GM23338 (cell line): ENCODE measurements at places on chromosomes 1 and 21. TPM values are rescaled to one million over a fixed set of nuclear protein-coding genes. Genes with fewer than 3 reads are reported as not detected.

- DNase-seq: no peak
- H3K4me3 ChIP-seq: no peak overlapping the region
- H3K36me3 ChIP-seq: peaks cover 4% of the 10 kb centered on the region; the same call in 1 of the 2 replicates
- H3K27me3 ChIP-seq: no peaks in the 10 kb centered on the region
- no peaks in the 10 kb centered on the region for H3K4me1 ChIP-seq
- no peak overlapping the region for H3K27ac ChIP-seq
These were observed 34.5 kb downstream of the AGPAT3 start for GRCh38 chr21:43899307-43900077.

DNA sequence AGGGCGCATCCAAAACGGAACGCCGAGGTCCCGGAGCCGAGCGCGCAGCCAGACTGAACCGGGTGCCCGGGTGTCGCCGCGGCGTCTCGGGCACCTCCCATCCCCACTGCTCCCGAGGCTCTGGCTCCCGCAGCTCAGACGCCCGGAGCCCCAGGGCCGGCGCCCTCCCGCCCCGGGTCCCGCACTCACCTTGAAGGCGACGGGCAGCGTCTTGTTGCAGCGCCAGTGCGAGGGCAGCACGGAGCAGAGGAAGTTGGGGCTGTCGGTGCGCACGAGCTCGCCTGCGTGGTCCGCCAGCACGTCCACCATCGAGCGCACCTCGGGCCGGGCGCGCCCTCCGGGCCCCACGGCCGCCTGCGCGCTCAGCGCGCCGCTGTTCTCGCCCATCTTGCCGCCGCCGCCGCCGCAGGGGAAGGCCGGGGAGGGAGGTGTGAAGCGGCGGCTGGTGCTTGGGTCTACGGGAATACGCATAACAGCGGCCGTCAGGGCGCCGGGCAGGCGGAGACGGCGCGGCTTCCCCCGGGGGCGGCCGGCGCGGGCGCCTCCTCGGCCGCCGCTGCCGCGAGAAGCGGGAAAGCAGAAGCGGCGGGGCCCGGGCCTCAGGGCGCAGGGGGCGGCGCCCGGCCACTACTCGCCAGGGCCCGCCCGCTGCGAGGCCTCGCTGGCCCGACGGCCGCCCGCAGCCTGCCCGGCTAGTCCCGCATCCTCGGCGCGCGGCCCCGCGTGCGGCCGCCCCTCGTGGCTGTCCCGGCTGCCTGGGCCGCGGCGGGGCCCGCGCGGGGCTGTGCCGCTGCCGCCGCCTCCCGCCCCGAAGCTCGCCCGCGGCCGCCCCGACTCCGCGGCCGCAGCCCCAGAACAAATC, 447 bp downstream of the RUNX3 start:
- peak overlapping the region; percentile 63 for H3K4me3 ChIP-seq
- peaks cover 56% of the 10 kb centered on the region for H3K4me1 ChIP-seq
- no peaks in the 10 kb centered on the region for H3K36me3 ChIP-seq
- no peak overlapping the region for H3K27ac ChIP-seq
- peak; percentile 61 for DNase-seq

GRCh38 chr1:64129701-64130100, 73.7 kb upstream of the UBE2U start:
- H3K4me1 ChIP-seq: 0 out of 2 replicates have a peak, but pooled peaks cover 6% of the 10 kb centered on the region
- no peak for DNase-seq
- H3K36me3 ChIP-seq: no peaks in the 10 kb centered on the region
- no peak overlapping the region for H3K27ac ChIP-seq

DNA sequence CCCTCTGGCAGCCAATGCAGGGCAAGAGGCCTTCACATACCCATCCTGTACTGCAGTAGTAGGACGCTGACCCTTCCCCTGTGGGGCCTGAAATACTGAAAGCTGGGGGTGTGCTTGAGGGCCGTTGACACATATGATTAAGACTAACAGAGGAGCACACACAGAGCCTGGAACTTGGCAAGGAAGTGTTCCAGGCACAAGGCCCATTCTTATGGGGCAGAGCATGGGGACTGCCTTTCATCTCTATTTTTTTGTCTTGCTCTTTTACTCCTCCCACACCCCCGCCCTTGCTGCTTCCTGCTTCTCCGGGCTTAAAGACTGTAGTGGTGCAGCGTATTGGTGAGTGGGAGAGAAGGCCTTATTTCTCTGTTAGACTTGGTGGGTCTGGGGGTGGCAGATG, 137.4 kb downstream of the BACH1 start:
- H3K4me1 ChIP-seq: no peaks in the 10 kb centered on the region
- H3K27me3 ChIP-seq: no peaks in the 10 kb centered on the region
- no peak overlapping the region for H3K27ac ChIP-seq
- H3K4me3 ChIP-seq: no peak overlapping the region
- H3K36me3 ChIP-seq: no peaks in the 10 kb centered on the region

DNA sequence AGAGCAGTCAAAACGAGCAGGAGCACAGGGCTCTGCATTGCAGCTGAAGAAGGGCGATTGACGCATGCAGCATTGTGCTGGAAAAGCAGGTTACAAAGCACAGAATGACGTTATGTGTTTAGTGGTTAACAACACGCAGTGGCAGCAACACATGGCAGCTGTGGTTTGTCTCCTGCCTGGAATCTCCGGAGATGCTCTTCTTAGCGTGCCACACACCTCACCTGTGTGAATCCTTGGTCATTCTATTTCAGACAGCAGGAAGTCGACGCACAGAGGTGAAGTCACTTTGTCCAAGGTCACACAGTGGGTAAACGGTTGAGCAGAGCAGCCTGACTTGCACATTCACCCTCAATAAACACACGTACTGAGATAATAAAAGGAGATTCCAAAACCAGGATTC, 14.7 kb downstream of the OBSCN start:
- H3K4me3 ChIP-seq: no peak overlapping the region
- peaks cover 24% of the 10 kb centered on the region for H3K36me3 ChIP-seq
- DNase-seq: no peak
- H3K27ac ChIP-seq: no peak overlapping the region
- H3K4me1 ChIP-seq: no peaks in the 10 kb centered on the region

DNA sequence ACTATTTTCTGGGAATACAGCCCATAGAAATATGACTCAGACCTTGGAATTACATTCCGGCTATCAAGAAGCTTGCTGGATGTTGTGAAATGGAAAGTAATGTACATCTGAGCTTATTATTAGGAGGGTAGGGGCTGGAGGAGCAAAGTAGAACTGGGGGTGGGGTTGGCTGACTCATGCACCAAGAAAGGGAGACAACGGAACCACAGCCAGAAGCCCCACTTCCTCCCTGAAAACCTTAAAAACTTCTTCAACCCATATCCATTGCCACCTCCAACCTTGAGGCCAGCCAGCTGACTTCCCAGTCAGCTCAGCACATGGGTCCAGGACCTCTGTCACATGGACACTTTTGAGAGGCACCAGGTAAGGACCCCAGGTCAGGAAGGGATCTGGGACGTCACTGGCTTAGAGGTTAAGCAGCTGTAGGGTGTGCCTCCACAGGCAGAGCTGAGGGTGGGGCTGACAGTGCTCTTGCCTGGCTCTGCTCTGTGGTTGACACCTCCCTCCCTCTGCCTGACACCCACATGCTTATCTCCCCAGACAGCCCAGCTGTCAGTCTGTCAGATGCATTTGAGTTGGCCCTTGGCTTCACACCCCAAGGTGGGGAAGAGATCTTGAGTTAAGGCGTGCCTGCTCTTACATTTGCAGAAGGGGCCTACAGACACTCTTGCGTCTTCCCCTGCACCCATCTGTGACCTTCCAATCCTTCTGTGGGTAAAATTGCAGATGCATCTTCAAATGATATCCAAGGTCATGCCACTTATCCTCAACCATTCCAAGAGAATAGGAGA, 5.7 kb upstream of the ZNF683 start:
- H3K27ac ChIP-seq: no peak overlapping the region
- no peak for DNase-seq
- H3K36me3 ChIP-seq: no peaks in the 10 kb centered on the region
- peaks cover 10% of the 10 kb centered on the region; the same call in 1 of the 2 replicates for H3K4me1 ChIP-seq
- H3K4me3 ChIP-seq: no peak overlapping the region

DNA sequence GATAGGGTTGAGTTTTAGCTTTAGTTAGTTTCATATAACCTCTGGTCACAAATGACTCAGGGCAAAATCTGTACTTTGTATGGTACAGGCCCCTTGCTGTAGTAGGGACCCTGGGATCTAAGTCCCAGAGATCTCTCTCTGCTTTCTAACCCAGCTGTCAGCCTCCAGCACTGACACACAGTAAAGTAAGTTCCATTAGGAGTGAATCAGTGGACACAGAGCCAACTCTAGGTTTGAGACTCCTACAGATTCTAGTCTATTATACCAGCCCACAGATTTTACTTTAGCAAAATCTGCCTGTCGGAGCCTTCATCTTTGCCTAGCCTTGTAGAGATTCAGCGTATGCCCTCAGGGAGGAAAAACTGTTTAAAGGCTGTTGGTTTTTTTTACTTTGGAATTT, 52.5 kb downstream of the ANGPTL1 start:
- H3K36me3 ChIP-seq: no peaks in the 10 kb centered on the region
- no peak for DNase-seq
- no peak overlapping the region for H3K27ac ChIP-seq
- no peak overlapping the region for H3K4me3 ChIP-seq
- H3K4me1 ChIP-seq: no peaks in the 10 kb centered on the region

GRCh38 chr1:245961137-245961540, 545.9 kb downstream of the SMYD3 start:
- no peaks in the 10 kb centered on the region for H3K36me3 ChIP-seq
- H3K27ac ChIP-seq: no peak overlapping the region
- H3K27me3 ChIP-seq: no peaks in the 10 kb centered on the region
- no peak for DNase-seq
- H3K4me3 ChIP-seq: no peak overlapping the region

- DNase-seq: no peak
- no peak overlapping the region for H3K27ac ChIP-seq
- no peak overlapping the region for H3K4me3 ChIP-seq
- no peaks in the 10 kb centered on the region; the same call in 1 of the 2 replicates for H3K4me1 ChIP-seq
- H3K36me3 ChIP-seq: no peaks in the 10 kb centered on the region
- H3K27me3 ChIP-seq: no peaks in the 10 kb centered on the region
These were observed 10.6 kb downstream of the DIP2A start for GRCh38 chr21:46469275-46469674.

The G0S2 gene
- total RNA-seq: 0.43 and 3.2 TPM in 2 replicates

The ADGRB2 gene
- total RNA-seq: 20.9 and 27.8 TPM in 2 replicates

The ARTN gene
- 10.4 and 35.7 TPM in 2 replicates for total RNA-seq

DNA sequence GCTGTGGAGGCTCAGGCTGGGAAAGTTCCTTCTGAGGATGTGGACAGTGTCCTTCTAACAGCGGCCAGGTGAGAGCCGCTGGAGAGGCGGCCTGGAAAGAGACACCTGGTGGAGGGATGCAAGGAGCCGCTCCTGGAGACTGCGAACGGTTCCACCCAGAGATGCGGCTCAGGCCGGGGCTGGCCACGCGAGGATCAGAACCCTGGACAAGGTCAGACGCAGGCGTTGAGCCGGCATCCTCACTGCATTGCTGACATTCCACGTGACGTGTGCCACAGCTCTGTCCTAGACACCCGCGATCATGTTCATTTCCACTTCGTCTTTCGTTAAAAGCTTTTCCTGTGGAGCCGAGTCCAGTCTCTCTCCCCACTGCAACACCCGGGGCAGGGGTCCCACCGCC, 28.8 kb downstream of the CFAP74 start:
- H3K27ac ChIP-seq: no peak overlapping the region
- no peak overlapping the region for H3K4me3 ChIP-seq
- no peaks in the 10 kb centered on the region for H3K36me3 ChIP-seq
- DNase-seq: peak; percentile 47
- no peaks in the 10 kb centered on the region for H3K4me1 ChIP-seq

DNA sequence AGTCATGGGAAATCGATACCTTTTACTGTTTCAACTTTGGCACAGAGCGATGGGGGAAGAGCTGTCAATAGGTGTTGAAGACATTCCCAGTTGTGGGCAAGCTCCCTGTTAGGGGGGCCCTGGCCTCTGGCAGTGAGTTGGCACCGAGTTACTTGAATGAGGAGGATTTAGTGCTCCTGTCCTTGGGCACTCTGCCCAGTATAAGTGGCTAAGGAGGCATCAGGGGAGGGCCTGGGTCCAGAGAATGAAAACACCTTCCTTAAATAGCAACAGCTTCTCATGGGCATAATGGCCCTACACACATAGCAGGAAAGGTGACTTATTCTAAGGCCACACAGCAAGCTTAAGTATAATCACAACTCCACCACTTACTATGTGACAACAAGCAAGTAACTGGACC, 664.4 kb downstream of the PTPRU start:
- no peaks in the 10 kb centered on the region for H3K27me3 ChIP-seq
- H3K4me1 ChIP-seq: peaks cover 15% of the 10 kb centered on the region
- no peak for DNase-seq
- no peak overlapping the region for H3K4me3 ChIP-seq
- no peaks in the 10 kb centered on the region for H3K36me3 ChIP-seq

DNA sequence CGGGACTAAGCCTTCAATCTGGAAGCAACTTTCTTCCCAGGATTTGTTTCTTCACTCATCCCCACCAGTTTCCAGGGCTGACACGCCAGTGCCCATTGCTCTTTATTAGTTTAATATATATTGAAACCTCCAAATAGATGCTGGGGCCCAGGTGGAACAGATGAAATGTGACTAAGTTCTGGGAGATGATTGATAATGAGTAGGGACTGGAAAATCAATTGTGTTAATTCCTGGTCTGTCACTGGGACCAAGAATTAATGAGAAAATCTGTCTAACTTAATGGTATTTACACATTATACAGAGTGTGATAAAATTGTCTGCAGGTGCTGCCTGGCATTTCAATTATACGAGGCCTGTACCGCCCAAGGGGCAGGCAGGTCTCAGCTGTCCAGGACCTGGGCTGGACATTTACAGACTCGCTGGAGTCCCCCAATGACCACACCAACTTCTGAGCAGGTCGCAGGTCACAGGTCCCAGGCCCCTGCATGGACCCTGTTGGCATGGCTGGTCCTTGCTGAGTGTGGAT, 35.8 kb downstream of the UBIAD1 start:
- DNase-seq: no peak
- peaks cover 13% of the 10 kb centered on the region; the same call in 1 of the 2 replicates for H3K4me1 ChIP-seq
- H3K27me3 ChIP-seq: no peaks in the 10 kb centered on the region
- H3K27ac ChIP-seq: no peak overlapping the region
- no peaks in the 10 kb centered on the region for H3K36me3 ChIP-seq
- H3K4me3 ChIP-seq: no peak overlapping the region

- no peaks in the 10 kb centered on the region for H3K4me1 ChIP-seq
- DNase-seq: no peak
- no peaks in the 10 kb centered on the region for H3K27me3 ChIP-seq
These were observed 59.6 kb downstream of the PLA2G4A start for GRCh38 chr1:186888367-186888766.
